ENCODE measurements at places on chromosomes 4 and X.

- DNase-seq, result no peak
Measured at GRCh38 chr4:140256335-140256734, 102.4 kb upstream of the MAML3 start.

DNA sequence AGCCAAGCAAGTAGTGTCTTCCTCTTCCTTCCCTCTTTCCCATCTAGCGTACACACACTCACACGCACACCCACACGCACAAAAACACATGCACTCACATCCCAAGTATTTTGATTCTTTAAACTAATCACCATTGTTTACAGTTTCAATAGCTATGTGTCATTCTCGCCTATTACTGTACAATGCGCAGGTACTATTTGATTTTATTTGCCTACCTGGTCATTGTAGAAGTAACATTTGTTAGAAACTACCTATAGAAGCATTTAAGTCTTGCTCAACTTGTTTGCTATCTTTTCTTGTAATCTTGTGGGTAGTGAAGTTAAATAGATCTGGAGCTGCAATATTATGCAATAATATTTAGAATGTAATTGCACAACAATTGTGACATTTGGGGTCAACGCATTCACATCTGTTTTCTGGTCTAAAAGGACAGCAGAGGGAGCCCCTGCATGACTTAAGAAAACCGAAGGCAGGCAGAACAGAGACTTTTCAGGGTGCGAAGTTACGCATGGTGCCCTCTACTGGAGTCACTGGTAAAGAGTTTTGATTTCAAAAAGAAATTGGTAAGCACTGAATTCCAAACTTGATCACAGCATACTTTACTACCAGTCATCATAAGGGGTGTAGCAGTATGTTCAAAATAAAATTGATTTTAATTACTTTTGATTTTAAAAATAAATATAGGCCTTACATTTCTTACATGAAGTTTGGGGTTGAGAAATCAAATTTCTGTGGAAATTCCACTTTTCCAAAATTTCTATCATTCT, 503.3 kb upstream of the FAM241A start:
- DNase-seq, result peak; percentile 78

- DNase-seq, result peak; percentile 95
Measured at GRCh38 chr4:6716018-6716911, at the start of gene BLOC1S4. TSS of gene BLOC1S4 (plus strand) at chr4:6716174. CDS start at chr4:6716210, 36 bp downstream.

DNA sequence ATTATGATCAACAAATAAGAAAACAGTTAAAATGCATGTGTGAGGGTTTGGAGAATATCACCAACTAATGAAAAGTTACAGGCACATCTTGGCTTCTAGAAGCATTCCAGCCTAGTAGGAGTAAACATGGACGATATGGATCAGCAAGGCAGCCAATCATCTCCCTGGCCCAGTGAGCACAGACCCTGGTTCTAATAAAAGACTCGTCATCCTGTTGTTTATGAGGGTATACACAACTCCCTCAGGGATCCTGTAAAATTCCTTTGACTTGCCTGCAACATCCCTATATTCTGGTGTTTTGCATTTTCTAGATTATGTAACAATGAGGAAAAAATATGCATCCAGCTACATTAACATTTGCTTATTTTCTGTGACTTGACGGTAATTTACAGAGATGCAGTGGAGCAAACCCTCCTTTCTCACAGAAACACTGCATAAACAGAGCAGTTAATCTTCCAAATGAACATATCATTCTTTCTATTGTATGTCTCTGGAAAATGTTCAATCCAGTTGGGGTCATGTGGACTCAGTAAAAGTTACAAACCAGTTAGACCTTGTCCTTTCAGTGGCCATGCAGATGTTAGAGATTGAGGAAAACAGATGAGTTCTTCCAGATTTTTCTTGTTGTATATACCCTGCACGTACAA, 88.9 kb upstream of the NDP start:
- DNase-seq, result no peak

DNA sequence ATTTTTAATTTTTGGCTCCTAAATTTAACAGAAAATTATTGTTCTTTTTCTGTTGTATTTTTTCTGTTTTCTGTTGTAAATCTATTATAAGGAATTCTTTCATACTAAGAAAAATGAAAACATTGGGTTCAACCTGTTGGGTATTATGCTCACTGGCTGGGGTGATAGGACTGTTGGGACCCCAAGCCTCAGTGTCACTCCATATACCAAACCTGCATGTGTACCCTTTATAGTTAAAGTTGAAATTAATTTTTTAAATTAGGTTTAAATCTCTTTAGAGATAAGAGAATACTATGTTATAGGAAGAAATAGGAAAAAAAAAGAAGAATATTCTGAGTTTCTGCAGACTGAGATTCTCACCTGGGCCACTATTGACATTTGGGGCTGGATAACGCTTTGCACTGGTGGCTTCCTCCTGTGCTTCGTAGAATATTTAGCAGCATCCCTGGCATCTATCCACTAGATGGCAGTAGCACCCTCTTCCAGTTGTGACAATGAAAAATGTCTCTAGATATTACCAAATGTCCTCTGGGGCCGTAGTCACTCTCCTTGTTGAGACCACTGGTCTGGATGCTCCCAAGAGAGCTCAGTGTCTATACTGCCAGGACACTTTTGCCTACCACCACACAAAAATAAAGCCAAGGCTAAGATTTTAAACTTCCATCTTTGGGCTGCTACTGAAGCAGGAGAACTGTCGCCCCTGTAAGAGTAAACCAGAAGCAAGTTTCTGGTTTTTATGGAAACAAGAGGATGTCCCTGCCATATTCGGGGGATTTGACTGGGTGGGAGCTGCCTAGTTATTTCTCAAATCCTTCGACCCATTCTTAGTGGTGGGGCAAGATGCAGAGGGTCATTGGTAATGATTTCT, 22.4 kb upstream of the CLTRN start:
- peak; percentile 83 for DNase-seq

DNA sequence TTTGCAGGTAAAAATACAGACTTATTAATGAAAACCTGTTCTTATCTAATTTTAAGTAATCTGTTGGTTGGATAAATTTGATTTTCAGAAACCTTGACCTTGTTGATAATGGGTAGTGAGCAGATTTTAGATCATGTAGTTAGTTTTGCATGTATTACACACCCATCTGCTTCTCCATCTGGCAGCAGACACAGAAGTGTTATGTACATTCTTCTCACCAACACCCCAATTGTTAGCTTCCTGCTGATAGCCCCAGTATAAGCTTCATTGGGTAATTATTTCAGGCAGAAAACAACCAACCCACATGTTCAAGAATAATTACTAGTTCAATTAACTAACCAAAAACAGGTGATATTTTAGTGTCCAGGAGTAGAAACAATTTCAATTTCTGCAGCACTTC, 1740.5 kb upstream of the AGA start:
- no peak for DNase-seq

DNA sequence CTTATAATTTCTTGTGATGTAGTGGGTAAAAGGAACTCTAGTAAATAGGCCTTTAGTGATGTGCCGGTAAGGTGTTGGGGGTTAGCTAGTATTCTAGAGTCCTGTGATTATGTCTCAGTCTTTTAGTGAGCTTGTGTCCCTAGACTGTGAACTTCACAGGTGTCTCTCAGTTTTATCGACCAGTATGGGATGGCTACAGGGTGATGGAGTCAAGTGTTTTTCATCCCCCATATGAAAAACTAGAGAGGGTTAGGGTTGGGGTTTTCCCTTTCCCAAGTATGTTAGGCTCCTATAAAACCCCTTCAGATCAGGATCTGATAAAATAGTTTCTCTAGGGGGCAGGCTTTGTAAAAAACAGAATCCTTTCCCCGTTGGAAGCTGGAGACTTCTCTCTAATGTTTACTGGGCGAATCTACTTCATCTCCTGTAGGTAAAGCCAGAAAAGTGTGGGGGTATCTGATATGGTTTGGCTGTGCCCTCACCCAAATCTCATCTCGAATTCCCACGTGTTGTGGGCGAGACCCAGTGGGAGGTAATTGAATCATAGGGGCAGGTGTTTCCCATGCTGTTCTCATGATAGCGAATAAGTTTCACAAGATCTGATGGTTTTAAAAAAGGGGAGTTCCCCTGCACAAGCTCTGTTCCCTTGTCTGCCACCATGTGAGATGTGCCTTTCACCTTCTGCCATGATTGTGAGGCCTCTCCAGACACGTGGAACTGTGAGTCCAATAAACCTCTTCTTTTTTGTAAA, 120.8 kb downstream of the DTHD1 start:
- DNase-seq, result no peak

DNA sequence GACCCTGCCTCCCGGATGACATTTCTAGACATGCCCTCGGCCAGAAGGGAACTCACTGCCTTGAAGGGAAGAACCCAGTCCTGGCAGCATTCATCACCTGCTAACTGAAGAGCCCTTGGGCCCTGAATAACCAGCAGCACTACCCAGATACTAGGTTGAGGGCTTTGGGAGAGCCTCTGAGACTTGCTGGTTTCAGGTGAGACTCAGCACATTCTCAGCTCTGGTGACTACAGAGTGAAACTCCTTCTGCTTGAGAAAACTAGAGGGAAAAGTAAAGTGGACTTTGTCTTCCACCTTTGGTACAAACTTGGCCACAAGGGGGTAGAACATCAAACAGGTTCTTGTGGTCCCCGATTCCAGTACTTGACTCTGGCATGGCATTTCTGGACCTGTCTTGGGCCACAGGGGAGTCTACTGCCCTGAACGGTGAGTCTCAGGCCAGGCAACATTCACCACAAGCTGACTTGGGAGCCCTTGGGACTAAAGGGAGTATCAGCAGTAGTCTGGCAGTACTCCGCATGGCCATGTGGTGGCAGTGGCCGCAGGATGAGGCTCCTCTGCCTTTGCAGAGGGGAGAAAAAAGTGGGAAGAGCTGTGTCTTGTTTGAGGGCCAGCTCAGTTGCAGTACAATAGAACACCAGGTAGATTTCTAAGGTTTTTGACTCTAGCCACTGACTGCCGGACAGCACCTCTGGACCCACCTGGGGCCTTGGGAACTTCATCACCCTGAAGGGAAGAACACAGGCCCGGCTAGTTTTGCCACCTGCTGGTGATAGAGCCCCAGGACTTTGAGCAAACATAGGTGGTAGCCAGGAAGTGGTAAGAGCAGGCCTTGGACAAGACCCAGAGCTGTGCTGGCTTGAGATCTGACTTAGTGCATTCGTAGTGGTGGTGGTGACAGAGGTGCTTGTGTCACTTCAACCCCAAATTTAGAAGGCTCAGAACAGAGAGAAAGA, 414.8 kb downstream of the OPHN1 start:
- DNase-seq, result peak; percentile 59

- DNase-seq, result no peak
Measured at GRCh38 chr4:168537571-168537970, 40.7 kb downstream of the PALLD start.

DNA sequence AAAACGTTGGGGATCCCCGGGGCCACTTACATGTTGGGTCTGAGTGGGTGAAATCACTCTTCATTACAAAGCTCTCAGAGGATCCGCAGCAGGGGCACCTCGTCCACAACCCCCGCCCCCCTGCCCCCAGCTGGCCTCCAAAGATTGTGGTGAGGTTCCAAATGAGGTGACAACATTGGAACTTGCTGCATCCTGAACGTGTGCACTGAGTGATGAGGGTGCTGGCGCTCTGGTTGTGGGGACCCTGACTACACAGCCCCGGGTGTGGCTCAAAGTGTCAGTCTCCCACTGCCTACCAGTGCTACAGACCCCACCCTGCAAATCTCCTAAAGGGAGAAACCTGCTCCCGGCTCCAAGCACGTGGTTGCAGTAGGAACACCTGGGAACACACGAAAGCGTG, 111.9 kb downstream of the PHKA2 start:
- DNase-seq, result no peak

DNA sequence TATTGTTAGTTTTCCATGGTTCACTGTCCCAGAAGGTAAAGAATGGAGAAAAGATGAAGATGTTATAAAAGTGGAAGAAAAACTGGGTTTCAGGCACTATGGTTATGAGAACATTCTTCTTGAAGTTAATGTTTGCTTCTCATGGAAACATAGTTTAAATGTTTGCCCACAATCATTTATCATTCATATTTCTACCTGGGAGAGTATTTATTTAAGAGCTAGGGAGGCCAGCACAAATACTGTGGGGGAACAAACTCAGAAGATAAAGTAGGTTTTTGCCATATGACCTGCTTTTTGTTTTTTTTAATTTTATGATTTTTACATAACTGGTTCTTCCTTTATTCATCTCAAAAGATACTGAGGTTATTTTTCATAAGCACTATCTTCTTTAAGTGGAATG, 96.8 kb downstream of the GC start:
- DNase-seq, result no peak

DNA sequence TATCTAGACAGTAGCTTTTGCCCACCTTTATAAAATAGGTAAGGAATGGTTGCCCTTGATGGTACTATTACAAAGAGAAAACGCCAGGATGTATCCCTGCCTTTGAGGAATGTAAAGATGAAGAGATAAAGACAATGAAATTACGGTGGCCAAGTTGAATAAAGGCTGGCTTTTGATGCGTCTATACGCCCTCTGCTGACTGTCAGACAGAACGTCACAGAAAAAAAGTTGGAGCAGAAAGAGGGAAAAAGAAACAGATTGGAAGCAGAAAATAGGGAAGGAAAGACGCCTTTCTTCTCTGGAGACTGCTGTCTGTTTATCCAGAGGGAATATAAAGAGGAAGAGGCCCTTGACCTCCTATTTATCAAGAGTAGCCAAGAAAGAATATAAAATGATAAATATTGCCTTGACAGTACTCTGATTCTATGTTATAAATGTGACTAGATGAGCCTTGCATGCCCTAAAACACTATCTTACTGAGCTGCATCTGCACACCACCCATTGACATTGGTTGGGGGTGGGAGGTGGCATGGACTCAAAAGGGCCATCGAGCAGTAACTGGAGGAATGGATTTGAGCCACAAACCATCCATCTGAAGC, 30.6 kb downstream of the PCDH19 start:
- DNase-seq, result peak; percentile 4

- no peak for DNase-seq
Measured at GRCh38 chr4:89567936-89568335, 260.3 kb upstream of the GPRIN3 start.

DNA sequence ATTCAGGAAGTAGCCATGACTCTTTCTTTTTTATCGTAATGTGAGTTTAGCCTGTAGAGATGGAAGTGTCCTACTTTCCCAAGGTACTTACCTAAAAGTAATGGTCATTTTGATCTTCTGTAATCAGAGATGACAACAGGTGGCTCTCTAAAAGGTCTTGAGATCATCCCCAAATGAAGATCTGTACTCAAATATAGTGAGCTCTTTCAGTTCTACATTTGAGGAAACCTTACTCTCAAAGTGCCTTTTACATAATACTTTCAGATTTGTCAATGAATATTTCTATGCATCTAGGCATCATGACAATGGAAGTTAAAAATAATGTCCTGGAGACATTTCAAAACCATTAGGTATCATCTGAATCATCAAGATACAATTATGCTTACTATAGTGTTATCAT, 17.2 kb upstream of the MND1 start:
- DNase-seq, result no peak

- DNase-seq, result no peak
Measured at GRCh38 chrX:23699636-23700194, 32.4 kb downstream of the PRDX4 start.
